ENCODE measurements at places on chromosomes 6 and 20.

DNA sequence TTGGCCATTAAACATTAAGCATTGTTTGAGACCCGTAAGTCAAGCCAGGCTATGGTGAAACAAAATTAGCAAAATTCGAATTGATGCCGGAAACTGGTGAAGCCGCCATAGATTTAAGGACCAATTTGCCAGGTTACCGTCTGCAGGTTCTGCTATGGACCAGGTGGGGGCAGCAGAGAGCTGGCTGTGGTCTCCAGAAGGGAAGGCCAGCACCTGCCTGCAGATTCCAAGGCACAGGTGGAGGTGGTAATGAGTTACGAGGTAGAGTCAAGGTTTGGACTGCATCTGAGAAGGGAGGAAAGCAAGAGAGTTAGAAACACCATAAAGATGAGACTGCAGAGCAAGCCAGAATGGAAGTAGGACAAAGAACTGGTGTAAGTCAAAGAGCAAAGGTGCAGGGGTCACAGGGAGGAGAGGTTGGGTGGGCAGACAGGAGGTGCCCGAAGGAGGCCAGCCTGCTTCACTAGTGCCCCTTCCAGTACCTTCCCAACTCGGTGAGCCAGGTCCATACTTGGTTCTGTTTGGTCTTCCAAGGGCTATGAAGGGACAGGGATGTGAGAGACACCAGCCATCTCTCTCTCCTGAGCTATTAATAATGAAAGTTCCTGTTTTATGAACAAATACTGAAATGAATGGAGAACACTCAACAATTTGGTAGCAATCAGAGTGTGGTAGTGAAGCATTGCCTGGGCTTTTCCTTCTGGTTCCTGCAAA, 131.6 kb upstream of the ESR1 start:
- DNase-seq, result no peak

GRCh38 chr6:44176762-44177509, 18.3 kb downstream of the CAPN11 start:
- no peak for DNase-seq

DNA sequence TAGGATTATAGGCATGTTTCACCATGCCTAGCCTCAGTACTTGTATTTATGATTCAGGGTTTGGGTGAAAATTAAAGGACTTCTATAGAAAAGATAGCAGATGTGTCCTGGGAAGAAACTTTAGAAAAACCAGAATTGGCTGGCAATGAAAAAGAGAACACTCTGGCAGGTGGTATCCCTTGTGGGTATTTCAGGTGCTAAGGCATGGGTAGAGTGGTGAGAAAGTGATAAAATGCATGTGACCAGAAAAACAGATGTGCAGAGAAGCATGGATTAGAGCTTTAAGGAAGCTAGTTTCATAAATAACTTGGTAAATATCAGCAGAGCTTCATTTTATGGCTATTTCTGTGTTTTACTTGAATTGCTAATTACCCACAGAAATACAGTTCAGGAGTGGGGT, 622.2 kb downstream of the DOK5 start:
- DNase-seq, result no peak

DNA sequence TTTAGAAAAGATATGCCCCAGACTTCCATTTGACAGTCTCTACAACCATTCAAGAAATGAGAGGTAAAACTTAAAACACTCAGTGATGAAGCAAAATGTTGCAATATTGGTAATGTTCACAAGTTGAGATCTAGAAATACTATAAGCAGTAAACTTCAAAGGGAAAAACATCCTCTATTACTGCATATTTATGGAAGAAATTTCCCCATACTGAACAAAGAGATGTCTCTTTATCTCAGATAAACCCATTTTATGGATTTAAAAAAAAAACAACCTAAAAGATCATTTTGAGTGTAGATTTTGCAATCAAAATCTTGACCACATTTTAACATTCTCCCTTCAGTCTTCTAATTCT, 177.8 kb upstream of the TAB2 start:
- DNase-seq, result no peak

DNA sequence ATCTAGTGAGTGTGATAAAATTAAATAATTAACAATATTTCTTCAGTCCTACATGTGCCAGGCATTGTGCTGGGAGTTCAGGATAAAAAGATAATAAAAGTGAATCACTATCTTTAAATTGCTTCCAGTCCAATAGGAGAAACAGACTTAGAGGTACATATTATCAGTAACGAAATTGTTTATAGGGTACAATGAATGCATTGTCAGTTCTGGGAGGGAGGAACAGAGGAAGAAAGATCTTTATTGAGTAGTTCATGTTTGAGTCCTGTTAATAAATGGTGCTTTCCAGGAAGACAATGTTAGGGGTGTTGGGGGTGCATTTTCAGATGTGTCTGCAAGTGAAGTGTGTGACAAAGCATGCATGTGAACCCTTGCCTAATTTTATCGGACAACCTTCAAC, 183.1 kb downstream of the OGFRL1 start:
- DNase-seq, result no peak

All from NCI-H1048 (cell line).